ENCODE measurements at places on chromosomes 1 and 21.

- H3K4me1 ChIP-seq: no peaks in the 10 kb centered on the region
- no peaks in the 10 kb centered on the region for H3K36me3 ChIP-seq
- no peak for DNase-seq
Measured at GRCh38 chr21:45029948-45030681, 44.3 kb upstream of the ADARB1 start.

DNA sequence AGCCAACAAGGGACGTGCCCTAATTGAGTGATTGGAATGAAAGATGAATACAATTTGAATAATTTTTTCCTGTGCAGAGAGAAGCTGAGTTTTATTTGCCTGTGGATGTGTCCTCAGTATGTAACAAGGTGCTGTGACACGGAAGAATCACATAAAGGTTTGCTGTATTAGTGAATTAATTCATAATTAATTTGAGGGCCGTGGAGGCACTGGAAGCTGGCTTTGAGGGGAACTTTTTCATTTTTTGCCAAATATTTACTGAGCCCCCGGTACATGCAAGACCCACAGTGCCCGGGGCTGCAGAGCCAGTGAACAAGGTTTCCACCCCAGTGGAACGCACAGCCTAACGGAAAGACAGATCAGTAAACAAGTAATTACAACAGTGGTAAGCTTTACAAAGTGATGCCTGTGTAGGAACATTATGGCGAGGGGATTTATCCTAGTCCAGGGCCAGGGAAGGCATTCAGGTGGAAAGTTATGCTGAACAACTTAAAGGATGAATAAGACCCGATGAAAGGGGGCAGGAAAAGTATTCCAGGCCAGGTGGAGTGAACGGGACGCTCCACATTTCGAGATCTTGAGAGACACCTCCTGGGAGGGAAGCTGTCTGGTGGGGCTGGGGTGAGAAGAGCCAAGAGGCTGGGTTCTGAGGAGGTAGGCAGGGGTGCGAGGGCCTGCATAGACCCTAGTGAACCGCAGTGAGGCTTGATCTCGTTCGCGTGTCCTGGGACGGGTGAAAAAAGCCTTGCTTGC is 773 bp upstream of the RCC2 start:
- H3K27ac ChIP-seq: no peak overlapping the region
- H3K4me1 ChIP-seq: peaks cover 17% of the 10 kb centered on the region
- no peak for DNase-seq
- H3K36me3 ChIP-seq: peaks cover 25% of the 10 kb centered on the region
- H3K4me3 ChIP-seq: peak overlapping the region; percentile 87
- peaks cover 3% of the 10 kb centered on the region for H3K27me3 ChIP-seq

- H3K36me3 ChIP-seq: no peaks in the 10 kb centered on the region
- no peaks in the 10 kb centered on the region for H3K27me3 ChIP-seq
- H3K27ac ChIP-seq: no peak overlapping the region
- no peak overlapping the region for H3K4me3 ChIP-seq
- H3K4me1 ChIP-seq: no peaks in the 10 kb centered on the region
Measured at GRCh38 chr1:162281426-162281825, 95.2 kb downstream of the SPATA46 start.

DNA sequence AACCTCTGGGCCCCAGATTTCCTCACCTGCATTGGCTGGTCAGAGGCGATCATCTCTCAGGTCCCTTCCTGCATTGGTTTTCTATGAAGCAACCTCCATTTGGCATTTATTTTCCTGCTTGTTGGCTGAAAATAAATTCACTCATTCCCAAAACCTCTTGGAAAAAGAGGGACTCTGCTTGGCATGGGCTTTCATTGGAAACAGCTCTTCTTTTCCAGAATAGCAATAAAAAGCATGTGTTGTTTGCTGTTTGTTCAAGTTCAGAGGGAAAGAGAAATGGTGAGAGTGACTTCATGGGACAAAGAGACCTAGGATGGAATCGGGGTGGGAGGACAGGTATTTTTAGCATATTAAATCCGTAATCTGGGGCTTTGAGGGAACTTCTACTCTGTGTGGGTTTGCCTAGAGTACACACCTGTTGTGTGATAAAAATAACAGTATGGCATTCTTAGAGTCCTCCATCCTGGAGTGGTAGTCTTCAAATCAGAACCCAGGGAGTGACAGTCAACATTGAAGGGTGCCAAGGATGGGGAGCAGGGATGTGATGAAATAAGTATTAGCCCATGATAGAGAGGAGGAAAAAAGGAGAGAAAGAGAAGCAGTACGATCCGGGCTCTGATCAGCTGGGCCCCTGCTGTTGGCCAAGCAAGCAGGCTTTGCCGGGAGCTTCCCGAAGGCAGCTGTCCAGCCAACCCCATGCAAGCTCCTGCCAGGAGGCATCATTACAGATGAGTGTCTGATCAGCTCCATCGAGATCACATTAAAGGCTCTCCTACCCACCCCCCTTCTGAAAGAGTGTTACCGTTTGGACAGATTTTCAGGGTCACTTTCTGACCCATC is 131.9 kb upstream of the NFIA start:
- H3K4me1 ChIP-seq: peaks cover 9% of the 10 kb centered on the region
- H3K4me3 ChIP-seq: no peak overlapping the region
- no peak for DNase-seq
- H3K27ac ChIP-seq: no peak overlapping the region
- H3K27me3 ChIP-seq: no peaks in the 10 kb centered on the region

GRCh38 chr1:23557471-23558124 is 1.7 kb downstream of the ID3 start:
- peak overlapping the region; percentile 91 for H3K4me3 ChIP-seq
- no peaks in the 10 kb centered on the region for H3K27me3 ChIP-seq
- no peak for DNase-seq
- peak overlapping the region; percentile 82 for H3K27ac ChIP-seq
- peaks cover 12% of the 10 kb centered on the region for H3K4me1 ChIP-seq

- peaks cover 7% of the 10 kb centered on the region for H3K4me1 ChIP-seq
- no peaks in the 10 kb centered on the region for H3K27me3 ChIP-seq
- no peak overlapping the region for H3K4me3 ChIP-seq
- no peak for DNase-seq
Measured at GRCh38 chr1:46044116-46044515, 88.3 kb downstream of the PIK3R3 start.

GRCh38 chr1:158809256-158809655 is 21.9 kb upstream of the MNDA start:
- H3K27me3 ChIP-seq: no peaks in the 10 kb centered on the region
- H3K4me3 ChIP-seq: no peak overlapping the region
- H3K36me3 ChIP-seq: no peaks in the 10 kb centered on the region
- H3K27ac ChIP-seq: no peak overlapping the region
- DNase-seq: no peak

DNA sequence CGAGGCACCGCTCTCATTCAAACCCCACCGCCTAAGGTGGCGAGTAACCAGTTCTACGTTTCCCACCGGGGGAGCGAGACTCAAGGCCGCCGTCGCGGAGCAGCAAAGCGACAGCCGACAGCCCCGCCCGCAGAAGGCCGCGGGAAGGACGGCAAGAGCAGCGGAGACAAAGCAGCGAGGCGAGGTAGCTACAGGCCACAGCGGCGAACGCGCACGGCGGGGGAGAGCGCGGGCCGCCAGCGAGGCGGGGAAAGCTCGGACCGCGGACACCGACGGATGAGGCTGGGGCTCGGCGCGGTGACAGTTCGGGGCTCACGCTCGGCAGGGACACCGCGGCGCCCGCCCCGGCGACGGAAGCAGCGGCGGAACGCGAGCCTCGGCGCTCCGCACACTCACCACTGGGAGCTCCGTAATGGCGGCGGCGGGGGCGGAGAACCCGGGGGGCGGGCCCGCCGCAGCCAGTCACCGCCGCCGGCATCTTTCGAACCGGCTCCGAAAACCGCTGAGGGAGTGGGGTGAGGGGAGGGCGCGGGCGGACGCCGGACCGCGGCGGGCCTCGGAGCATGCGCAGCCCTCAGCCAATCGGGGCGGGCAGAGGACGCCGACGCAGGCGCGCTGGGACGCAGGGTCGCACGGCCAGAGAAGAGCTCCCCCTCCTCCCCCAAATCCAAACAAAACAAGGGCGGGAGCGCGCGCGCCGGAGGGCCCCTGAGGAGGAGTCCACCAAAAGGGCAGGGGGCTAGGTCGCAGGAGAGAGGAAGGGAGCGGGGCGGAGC is 666 bp downstream of the HP1BP3 start:
- H3K27ac ChIP-seq: peak overlapping the region; percentile 5
- no peaks in the 10 kb centered on the region for H3K36me3 ChIP-seq
- H3K4me3 ChIP-seq: peak overlapping the region; percentile 100
- H3K4me1 ChIP-seq: no peaks in the 10 kb centered on the region
- H3K27me3 ChIP-seq: no peaks in the 10 kb centered on the region

GRCh38 chr1:55877437-55878232 is 662.5 kb upstream of the USP24 start:
- no peaks in the 10 kb centered on the region for H3K27me3 ChIP-seq
- H3K27ac ChIP-seq: no peak overlapping the region
- H3K4me1 ChIP-seq: no peaks in the 10 kb centered on the region

- H3K4me3 ChIP-seq: no peak overlapping the region
- no peaks in the 10 kb centered on the region for H3K27me3 ChIP-seq
- H3K4me1 ChIP-seq: peaks cover 8% of the 10 kb centered on the region
- no peaks in the 10 kb centered on the region for H3K36me3 ChIP-seq
- DNase-seq: no peak
Measured at GRCh38 chr1:234660536-234661316, 50.7 kb upstream of the IRF2BP2 start.

DNA sequence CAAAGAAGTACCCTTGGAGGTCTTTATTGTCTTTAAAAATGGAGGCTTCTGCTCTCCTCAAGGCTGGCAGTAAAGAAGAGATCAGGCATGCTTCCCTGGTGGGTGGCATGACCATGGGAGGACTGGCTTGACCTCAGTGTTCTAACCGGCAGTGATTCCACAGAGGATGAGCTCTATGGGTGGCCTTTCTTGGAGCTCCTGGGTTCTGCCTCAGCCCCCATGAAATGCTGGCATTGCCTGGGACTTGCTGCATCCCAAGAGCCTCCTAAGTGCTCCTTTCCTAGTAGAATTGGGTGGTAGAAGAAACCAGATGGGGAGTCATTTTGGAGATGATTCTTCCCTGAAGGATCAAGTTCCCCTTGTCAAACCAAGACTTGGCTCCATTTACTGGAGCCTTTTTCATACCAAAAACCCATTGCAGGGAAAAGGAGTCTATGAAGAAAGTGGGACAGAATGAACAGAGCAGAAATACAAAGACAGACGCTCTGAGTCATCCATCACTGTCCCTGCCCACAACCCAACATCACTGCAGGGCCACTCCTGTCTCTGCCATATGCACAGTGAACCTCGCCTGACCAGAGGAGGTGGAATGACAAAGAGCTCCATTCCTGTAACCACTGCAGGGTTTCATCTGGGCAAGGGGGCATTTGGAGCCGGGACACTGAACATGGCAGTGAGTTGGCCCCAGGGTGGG is 42.4 kb downstream of the RIMS3 start:
- no peaks in the 10 kb centered on the region for H3K4me1 ChIP-seq
- no peak overlapping the region for H3K4me3 ChIP-seq
- no peak overlapping the region for H3K27ac ChIP-seq
- no peaks in the 10 kb centered on the region for H3K27me3 ChIP-seq
- H3K36me3 ChIP-seq: no peaks in the 10 kb centered on the region

GRCh38 chr1:84247425-84248220 is 53.9 kb upstream of the SAMD13 start:
- no peaks in the 10 kb centered on the region for H3K4me1 ChIP-seq
- no peaks in the 10 kb centered on the region for H3K27me3 ChIP-seq

GRCh38 chr1:43463479-43463878 is 9.7 kb upstream of the HYI start:
- H3K27ac ChIP-seq: no peak overlapping the region
- H3K4me1 ChIP-seq: no peaks in the 10 kb centered on the region
- H3K4me3 ChIP-seq: no peak overlapping the region
- no peaks in the 10 kb centered on the region for H3K27me3 ChIP-seq

DNA sequence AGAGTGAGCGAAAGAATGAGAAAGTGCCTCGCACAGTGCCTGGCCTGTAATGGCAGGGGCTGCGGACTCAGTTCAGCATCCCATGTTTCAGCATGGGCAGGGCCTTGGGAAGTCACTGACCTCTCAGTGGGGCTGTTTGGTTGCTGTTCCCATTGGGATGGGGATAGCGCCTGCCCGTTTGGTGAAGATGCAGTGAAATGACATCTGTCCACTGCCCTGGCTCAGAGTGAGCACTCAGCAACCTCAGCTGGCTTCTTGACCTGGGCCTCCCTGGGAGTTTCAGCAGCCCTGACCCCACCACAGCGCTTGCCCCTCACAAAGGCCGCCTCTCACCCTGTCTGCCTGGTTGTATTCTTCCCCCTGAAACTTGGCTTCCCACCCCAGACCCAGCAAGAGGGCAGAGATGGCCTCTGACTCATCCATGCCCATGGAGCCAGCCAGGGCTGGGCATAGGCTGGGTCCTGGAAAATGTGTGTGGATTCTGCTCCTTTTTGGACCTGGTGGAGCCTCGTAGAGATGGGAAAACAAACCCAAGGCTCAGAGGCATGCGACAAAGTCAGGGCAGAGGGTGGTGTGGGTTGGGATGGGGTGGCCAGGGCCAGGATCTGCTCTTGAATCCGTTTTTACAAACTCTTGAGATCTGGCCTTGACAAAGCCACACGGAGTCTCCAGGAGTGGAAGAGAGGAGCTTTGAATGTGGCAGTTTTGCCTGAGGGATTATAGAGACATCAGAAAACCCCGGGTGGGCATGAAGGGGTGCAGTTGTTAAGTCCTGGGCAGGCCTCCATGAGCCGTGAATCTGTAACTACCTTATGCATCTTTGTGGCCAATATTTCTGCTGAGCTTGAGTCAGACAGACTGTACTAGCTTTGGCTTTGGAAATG is 1.2 kb downstream of the XKR8 start:
- peaks cover 15% of the 10 kb centered on the region for H3K36me3 ChIP-seq
- H3K4me3 ChIP-seq: peak overlapping the region; percentile 72
- H3K4me1 ChIP-seq: no peaks in the 10 kb centered on the region
- no peaks in the 10 kb centered on the region for H3K27me3 ChIP-seq
- H3K27ac ChIP-seq: no peak overlapping the region

GRCh38 chr1:238980053-238980452 is 406.3 kb upstream of the CHRM3 start:
- no peak overlapping the region for H3K27ac ChIP-seq
- no peaks in the 10 kb centered on the region for H3K4me1 ChIP-seq
- H3K27me3 ChIP-seq: no peaks in the 10 kb centered on the region
- H3K4me3 ChIP-seq: no peak overlapping the region
- no peaks in the 10 kb centered on the region for H3K36me3 ChIP-seq
- DNase-seq: no peak

- no peak overlapping the region for H3K27ac ChIP-seq
- DNase-seq: no peak
- peaks cover 43% of the 10 kb centered on the region for H3K27me3 ChIP-seq
Measured at GRCh38 chr21:34884346-34884929, 164.7 kb downstream of the RUNX1 start.

DNA sequence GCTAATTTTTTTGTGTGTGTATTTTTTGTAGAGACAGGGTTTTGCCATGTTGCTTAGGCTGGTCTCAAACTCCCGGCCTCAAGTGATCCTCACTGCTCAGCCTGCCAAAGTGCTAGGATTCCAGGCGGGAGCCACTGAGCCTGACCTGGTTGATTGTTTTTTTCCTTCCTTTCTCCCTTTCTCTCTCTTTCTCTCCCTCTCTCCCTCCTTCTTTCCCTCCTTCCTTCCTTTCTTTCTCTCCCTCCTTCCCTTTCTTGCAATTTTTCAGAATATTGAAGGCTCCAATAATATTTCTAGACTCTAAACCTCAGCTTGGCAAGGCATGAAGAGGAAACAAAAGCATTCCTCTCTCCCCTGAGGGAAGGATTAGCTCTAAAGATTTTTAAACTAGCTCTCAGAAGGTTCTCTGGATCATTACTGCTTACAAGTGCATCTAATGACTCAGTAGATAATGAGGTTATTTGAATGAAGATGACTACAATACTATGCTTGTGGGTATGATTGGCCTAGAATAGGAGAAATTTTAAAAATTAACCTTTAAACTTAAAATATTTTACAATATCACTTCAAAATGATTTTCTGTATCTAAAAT is 68.5 kb upstream of the GADD45A start:
- H3K27me3 ChIP-seq: no peaks in the 10 kb centered on the region
- H3K36me3 ChIP-seq: 0 out of 2 replicates have a peak, but pooled peaks cover 4% of the 10 kb centered on the region
- no peak for DNase-seq
- no peaks in the 10 kb centered on the region for H3K4me1 ChIP-seq

Data from H9 (cell line).